ENCODE measurements at places on chromosomes 13 and 19.
A peak's percentile ranks its signal among the peaks of the same experiment; 100 is the strongest.

DNA sequence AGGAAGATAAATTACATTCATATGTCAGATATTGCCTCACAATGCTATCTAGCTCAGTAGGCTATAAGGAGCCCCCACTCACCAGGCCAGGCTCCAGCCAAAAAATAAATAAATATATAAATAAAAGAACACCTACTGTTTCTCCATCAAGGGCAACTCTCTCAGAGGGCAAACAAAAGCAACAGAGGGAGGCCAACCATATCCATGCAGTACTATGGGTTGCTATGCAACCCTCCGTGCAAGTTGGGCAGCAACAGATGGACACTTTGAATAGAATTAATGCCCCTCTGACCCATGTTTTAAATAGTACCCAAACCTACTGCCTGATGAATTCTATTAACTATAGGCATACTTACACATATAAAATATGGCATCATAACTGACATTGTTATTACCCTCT is 279.8 kb upstream of the EDNRB start:
- DNase-seq: no peak

DNA sequence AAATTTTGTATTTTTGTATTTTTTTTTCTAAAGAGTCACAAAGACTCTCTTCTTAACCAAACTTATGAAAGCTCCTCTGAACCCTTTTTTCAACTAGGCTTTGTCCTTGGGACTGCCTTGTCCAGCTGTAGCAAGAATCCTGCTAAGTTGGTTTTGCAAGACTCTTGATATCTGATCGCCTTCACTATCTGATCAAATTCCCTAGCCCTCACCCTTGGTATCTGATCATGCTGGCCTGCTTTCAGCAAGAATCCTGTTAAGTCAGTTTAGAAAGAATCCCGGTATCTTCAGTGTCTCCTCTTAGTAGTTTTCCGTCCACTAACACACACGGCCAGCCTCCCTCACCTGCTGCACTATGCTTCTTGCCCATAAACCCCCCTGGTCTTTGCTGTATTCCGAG is 1.9 kb upstream of the SIGLEC5 start:
- DNase-seq: no peak

DNA sequence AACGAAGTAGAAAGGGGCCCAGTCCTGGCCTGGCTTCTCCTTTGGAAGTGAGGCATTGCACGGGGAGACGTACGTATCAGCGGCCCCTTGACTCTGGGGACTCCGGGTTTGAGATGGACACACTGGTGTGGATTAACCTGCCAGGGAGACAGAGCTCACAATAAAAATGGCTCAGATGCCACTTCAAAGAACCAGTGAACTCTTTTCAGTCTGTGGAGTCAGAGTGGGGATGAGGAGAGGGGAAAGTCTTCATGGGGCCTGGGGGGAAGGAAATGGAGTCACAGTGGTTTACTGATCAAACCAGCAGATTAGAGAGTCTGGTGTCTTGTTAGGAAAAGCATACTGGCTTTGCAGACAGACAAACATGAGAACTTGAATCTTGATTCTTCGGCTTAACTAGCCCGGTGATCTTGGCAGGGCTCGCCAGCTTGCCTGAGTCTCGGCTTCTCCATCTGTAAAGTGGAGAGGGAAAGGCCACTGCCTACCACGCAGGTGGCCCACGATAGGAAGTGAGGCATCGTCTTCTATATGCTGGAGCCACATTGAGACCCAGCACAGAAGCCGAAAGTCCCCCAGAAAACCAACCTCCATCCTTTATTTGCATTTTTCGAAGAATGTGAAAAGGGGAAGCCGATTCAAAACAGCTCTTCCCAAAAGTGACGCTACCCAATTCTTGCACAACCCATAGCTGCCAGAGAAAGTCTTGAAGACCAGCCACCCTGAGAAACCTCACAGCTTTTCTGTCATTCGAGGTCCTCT is at the start of gene FFAR1:
TSS of gene FFAR1 (plus strand) at position 732 of the 759 bp plus-strand sequence. CDS start 3,650 bp downstream, outside the sequence.
- DNase-seq: peak; percentile 33

- DNase-seq: no peak
Measured at GRCh38 chr13:98896868-98897144, 81.1 kb downstream of the DOCK9 start.

DNA sequence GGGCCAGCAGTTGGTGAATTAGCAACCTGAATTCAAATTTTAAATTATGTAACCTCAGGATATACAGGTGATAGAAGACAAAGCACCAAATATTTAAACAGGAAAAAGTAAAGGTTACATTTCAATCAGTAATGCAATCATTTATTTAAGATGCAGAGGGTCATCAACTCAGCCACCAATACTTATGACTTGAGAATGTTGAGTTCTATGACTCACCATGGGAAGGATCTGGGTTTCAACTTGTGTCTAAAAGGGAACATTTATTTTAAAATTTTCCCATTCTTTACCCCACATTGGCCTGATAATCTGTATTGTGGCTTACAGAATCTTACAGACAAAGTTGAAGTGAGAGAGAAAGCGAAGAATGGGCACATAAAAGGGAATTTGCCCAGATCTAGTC is 418.0 kb downstream of the NDFIP2 start:
- no peak for DNase-seq

DNA sequence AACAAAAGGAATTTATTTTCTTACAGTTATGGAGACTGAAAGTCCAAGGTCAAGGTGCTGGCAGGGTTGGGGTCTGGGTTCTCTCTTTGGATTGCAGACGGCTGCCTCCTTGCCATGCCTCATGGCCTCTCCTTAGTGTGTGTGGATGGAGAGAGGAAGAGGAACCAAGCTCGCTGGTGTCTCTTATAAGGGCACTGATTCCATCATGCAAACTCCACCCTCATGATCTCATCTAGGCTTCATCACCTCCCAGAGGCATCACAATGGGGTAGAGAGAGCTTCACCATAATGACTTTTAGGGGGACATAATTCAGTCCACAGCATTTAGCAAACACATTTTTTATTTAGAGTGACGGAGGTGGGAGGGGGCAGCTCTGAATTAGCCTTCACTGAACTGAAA is 104.9 kb upstream of the ABCC4 start:
- DNase-seq: no peak

- DNase-seq: no peak
Measured at GRCh38 chr19:10118960-10119359, 739 bp downstream of the EIF3G start.

DNA sequence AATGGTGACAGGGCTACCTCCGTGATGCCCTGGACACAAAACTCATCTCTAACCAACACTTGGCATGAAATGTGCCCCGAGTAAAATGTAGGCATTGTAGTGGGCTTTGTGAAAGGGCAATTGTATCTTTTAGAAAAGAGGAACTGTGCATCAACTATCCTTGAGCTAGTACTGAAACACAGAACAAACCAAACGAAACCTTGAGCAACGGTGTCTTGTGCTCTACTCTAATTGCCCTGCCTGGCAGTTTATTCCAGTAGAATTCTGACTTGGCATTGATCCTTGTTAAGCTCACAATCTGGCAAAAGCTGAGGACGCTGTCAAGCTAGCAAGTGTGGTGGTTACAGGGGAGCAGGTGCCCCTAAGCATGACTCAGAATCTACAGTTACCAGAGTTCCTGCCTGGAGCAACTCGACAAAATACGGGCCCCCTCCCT is 707.1 kb upstream of the SPRY2 start:
- DNase-seq: no peak

DNA sequence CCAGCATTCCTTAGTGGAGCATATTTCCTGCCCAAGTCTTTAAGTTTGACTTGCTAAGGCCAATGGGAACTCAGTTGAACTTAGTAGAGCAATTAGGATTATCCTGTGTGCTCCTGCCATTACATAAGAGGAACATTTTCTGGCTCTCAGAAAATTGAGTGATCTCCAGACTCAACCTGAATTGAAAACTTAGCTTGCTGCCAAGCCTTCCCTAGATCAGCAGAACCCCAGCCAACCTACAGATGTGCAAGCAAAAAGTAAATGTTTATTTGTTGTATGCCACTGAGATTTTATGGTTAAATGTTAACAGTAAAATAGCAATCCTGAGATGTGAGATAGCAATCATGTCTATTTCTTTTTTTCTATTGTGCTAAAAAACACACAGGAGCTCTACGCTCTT is 350.9 kb downstream of the OLFM4 start:
- DNase-seq: no peak

DNA sequence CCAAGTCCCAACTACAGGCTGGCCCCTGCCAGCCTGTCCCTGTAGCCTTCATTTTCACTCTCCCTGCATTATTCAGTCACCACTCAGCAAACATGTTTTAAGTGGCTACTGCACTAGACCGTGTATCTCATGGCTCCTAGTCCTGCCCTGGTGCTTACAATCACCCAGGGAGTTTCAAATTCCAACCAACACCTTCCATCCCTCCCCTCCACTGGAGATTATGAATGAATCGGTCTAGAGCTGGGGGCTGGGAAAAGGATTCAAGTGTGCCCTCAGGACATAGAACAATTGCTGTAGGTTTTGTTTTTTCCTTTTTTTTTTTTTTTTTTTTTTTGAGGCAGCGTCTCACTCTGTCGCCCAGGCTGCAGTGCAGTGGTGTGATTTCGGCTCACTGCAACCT is 15.0 kb upstream of the TNFAIP8L1 start:
- DNase-seq: no peak

DNA sequence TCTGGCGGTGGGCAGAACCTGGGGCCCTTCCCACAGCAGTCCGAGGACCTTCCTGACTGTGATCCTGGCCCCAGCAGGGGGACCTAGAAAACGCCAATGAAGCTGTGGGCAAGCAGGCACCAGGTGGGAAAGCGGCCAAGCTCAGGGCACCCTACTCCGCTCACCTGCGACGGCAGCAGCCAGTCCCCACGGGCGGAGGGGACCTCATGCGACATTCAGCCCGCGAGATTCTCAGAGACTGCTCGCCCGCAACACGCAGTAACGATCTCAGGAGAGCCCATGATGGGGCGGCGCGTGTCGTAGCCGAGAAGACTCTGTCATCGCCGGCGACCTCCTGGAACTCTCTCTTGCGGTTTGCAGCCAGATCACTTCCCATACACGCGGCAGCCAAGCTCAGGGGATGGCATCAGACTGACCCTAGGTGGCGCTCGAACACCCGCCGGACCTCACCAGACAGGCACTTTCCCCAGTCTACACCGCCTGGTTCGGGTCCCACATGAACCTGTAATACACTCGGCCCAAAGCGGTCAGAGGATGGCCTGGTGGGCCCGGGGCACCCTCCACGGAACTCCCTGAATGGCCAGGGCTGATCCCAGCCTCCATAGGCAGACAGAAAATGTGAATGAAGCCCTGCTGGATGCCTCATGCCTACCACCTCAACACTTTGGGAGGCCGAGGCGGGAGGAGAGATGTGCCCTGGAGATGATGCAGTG is 26.5 kb downstream of the MAN2B1 start:
- peak; percentile 86 for DNase-seq

GRCh38 chr13:75830842-75831241 is 194.7 kb downstream of the LMO7 start:
- no peak for DNase-seq

- no peak for DNase-seq
Measured at GRCh38 chr19:5041168-5041912, 72.4 kb downstream of the KDM4B start.

GRCh38 chr19:325173-325936 is 19.2 kb downstream of the MIER2 start:
- no peak for DNase-seq

DNA sequence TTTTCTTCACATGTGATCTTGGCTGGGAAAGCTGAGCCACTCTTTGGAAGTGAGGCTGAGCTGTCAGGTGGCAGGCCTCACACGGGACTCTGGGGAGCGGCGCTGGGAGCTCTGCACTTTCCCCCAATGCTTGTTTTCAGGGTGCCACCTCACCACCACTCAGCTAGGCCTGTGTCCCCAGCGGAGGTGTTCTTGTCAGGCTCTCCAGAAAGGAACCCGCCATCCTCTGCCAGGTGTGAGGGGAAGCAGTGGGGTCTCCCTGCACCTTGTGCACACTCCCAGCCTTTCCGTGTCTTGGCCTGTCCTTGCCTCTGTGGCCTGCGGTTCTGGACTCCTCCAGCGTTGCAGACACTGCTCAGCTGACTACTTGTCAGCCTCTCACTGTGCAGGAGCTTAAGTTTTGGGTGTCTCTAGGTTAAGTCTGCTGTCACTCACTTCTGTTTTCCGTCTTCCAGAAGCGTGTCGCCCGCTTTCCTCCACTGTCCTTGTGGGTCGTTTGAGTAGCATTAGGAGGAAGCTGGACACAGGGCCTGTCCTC is 51.9 kb downstream of the GGACT start:
- no peak for DNase-seq

- no peak for DNase-seq
Measured at GRCh38 chr13:113502686-113503085, 12.2 kb upstream of the DCUN1D2 start.

GRCh38 chr19:29263305-29264135 is 50.6 kb upstream of the UQCRFS1 start:
- peak; percentile 54 for DNase-seq

GRCh38 chr19:39679791-39680168 is 24.1 kb downstream of the LGALS16 start:
- peak; percentile 68 for DNase-seq

DNA sequence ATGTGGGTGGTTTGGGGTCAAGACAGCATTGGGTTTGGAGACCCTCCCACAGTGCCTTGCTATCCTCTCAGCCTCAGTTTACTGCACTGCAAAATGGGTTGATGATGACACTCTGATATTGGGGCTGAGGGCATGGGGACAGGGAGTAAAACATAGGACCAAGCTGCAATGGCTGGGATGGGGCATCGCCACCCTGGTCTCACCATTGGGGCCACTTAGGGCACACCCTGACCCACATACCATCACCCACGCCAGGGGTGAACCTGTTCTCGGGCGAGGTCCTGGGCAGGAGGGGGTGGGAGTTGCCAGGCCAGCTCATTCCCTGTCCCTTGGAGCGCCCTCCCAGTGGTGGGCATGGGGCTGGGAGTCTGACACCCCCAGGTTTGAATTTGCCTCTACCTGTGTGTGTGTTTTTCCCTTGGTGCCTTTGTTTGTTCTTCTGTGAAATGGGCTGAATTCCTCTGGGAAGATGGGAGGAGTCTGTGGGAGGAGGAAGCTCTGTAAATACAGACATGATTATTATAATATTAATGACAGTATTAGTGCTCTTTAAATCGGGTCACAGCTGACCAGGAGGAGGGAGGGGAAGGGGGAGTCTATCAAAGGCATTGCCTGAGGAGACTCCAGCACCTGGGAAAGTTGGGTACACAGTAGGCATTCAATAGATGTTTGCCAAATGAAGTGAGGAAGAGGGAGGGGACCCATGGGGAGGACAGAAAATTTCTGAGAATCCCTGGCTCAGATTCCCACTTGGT is 2.2 kb upstream of the FCHO1 start:
- no peak for DNase-seq

DNA sequence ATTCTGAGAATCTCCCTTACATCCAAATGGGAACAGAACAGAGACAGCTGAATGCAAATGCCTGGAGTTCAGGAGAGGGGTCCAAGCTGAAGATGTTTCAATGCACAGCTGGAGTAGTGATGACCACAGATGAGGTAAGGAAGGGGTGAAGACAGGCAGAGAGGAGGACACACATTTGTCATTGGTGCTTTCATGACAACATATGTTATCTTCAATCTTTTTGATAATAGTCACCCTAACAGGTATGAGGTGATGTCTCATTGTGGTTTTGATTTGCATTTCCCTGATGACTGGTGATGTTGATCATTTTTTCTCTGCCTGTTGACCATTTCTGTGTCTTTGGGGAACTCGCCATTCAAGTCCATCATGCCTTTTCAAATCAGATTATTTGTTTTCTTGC is 19.2 kb downstream of the SIGLEC7 start:
- DNase-seq: no peak

GRCh38 chr19:41111750-41112295 is 2.4 kb upstream of the CYP2F1 start:
- no peak for DNase-seq

Measured in activated naive CD4-positive, alpha-beta T cell treated with anti-CD3 and anti-CD28 coated beads, Interleukin-2, amount 50 U/mL, for 16 hours (primary cell).